Activated T-helper 17 cell treated with anti-CD3 and anti-CD28 coated beads, Interleukin-2, amount 50 U/mL, for 72 hours (primary cell): ENCODE measurements at places on chromosomes 12 and 14.

GRCh38 chr14:62934439-62934838, 110.8 kb downstream of the KCNH5 start:
- no peak for ATAC-seq

GRCh38 chr12:14601692-14602478, 34.2 kb upstream of the PLBD1 start:
- ATAC-seq = no peak

DNA sequence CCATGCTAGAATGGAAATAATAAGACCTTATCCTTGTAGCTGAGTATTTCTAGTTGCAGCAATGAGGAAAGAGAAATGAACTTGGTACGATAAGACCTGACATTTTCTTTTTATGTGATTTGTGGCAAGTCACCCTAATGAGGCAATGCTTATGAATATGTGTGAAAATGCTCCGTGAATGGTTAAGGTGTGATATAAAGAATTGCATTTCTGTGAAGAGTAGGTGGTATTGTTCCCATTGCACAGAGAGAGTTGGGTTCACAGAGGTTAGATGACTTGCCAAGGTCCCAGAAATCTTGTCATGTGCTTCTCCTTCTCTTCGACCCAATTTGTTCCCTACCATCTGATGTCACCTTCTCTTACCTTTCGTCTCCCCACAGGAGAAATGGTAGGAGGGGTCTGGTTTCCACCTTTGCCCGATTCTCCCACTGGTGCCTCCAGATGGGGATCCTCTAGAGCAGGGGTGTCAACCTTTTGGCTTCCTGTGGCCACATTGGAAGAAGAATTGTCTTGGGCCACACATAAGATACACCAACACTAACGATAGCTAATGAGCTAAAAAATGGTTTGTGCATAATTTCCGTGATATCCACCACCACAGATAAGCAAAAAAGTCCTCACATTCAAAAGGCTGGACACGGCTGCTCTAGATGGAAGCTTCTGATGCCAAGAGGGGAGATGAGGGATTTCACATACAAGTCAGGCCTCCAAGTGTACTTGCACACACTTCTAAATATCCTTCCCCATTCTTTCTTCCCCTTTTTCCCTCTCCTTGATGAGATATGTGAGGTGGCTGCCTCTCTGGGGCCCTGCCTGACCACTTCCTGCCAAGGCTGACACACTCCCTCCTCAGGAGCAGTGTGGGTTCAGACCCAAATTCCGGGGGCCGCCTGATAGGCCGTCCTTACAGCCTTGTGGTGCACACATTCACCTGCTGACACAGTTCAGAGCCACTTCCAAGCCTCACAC, 96.1 kb downstream of the PLXNC1 start:
- ATAC-seq = peak; percentile 97

DNA sequence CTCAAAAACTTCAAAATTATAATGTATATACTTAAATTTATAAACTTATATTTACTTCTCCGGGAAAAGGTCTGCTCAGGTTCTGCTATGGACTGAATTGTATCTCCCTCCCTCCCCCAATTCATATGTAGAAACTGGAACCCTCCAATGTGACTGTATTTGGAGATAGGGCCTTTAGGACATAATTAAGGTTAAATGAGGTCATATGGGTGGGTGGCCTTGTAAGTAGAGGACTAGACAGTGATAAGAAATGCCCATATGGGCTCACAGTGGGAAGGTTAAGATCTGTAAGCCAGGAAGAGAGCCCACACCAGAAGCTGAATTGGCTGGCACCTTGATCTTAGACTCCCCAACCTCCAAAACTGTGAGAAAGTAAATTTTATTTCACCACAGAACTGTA, 84.5 kb downstream of the TAOK3 start:
- no peak for ATAC-seq

- no peak for ATAC-seq
These were observed 353.2 kb downstream of the BCAT1 start for GRCh38 chr12:24595652-24596235.

GRCh38 chr14:22622255-22622654, 21.9 kb downstream of the OR6J1 start:
- ATAC-seq = no peak

DNA sequence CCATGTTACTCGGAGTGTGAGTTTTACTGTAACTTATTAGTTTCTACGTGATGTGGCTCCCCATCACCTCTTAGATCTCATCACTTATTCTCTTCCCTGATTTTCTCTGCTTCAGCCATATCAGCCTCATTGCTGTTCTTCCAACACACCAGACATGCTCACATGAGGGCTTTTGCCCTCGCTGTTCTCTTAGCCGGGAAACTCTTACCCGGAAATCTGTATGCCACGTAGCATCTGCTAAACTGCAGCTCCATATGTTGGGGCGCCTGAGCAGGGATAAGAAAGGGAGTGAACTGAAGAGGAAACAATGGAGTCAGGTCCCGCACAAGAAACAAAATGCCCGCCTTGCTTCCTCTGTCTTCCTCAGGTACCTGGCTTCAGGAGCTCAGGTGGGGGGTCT, 16.6 kb downstream of the SMUG1 start:
- no peak for ATAC-seq
